ENCODE measurements at places on chromosomes 16 and 17.

DNA sequence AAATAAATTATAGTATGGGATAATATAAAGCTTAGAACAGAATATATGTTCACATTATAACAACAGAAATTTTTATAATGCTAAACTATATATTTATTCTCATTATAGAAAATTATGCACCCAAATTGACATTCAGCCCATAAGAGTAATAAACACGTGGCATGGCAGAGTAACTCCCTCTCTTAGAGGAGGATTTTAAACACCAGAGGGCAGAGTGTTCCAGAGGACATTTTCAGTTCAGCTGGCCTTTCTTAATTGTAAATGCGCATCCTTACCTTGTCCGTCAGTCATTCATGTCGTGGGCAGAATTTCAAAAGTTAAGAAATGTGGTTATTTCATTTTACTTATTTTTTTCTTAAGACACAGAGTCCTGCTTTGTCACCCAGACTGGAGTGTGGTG is 147.1 kb downstream of the TANC2 start:
- DNase-seq, result no peak

GRCh38 chr17:1298606-1299005 is 19.1 kb downstream of the TRARG1 start:
- no peak for DNase-seq

DNA sequence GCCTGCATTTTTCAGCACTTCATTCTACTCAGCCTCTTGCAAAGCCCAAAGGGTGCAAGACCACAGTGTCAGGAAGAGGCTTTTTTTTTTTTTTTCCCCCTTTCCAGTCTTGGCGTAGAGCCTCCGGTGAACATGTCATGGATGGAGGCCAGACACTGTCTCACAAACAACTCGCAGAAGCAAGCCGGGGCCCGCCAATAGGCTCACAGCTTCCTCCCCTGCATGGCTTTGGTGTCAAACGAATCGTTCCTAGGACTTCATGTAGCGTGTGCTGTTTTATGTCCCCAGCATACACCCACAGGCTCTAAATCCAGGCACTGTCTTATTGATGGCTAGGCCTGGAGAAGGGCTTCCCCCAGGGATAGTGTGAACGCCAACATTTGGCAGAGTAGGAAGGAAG is 457.7 kb upstream of the MAF start:
- DNase-seq, result no peak

DNA sequence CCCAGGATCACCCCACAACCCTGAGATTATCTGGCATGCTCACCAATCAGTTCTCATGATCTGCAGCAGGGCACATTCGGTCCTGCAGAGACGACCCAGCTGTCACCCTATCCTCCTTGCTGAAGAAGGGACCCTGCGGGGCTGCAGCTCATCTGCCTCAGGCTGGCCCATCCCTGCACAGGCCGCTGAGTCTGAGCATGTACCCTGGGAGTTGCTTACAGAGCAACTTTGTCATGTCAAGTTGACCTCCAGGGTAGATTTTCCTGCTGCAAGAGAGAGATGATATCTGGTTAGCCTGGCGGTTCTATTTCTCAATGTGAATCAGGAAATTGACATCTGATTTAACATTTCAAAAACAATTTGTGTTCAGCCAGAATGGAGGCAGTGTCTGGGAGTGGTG is 36.0 kb upstream of the ADCY9 start:
- DNase-seq, result no peak

DNA sequence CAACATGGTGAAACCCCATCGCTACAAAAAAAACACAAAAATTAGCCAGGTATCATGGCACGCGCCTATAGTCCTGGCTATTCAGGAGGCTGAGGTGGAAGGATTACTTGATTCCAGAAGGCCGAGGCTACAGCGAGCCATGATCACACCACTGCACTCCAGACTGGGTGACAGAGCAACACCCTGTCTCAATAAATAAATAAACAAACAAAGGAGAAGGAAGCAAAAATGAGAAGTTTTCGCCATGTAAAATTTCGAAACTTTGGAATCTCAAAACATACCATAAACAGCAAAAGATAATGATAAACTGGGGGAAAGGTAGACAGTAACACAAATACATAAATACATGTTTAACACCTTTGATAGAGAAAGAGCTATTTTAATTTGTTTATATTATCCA is 130.9 kb downstream of the ZFHX3 start:
- DNase-seq, result no peak

GRCh38 chr17:2784864-2785263 is 11.4 kb upstream of the RAP1GAP2 start:
- no peak for DNase-seq

DNA sequence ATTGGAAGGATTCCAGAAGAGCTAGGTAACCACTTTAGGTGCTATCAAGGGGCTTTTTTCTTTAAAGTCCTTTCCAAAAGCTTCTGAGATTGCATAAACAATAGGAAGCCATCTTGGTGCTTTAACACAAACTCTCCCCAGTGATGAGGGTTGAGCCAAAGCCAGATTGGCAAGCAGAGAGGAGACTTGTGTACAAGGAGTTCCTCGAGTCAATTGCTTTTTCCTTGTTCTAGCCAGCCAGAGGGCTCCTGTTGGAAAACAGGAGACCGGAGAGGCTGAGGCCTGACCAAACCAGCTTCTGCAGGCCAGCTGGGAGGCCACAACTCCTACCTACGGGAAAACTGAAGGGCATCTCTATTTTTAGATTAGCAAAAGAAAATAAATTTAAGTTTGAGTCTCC is 46.5 kb downstream of the MAPT start:
- DNase-seq, result no peak

GRCh38 chr17:83090444-83091256 is 11.2 kb downstream of the METRNL start:
- DNase-seq, result no peak

GRCh38 chr17:15261258-15261801 is 3.8 kb downstream of the PMP22 start:
- peak; percentile 44 for DNase-seq

GRCh38 chr17:42249681-42250446 is 26.3 kb downstream of the STAT5B start:
- DNase-seq, result no peak

DNA sequence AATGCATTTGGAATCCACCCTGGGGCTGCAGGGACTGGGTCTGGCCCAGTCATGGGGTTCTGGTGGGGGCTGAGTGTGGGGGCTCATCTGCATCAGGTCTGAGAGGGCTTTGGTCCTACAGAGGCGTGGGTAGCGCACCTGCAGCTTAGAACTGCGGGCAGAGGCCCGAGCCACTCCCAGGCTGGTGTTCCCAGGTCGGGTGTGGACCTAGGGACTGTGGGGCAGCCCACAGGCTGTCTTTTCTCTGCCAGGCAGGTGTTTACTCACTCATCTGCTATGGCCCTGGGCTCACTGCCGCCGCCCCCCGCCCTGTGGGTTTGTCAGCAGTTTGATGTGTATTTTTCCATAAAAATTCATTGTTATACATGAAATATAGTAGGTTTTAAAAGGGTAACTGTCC is 27.0 kb upstream of the DOC2B start:
- no peak for DNase-seq

- DNase-seq, result no peak
Measured at GRCh38 chr16:85422196-85422631, 190.9 kb upstream of the GSE1 start.

GRCh38 chr17:61878984-61879612 is 15.8 kb upstream of the BRIP1 start:
- no peak for DNase-seq

DNA sequence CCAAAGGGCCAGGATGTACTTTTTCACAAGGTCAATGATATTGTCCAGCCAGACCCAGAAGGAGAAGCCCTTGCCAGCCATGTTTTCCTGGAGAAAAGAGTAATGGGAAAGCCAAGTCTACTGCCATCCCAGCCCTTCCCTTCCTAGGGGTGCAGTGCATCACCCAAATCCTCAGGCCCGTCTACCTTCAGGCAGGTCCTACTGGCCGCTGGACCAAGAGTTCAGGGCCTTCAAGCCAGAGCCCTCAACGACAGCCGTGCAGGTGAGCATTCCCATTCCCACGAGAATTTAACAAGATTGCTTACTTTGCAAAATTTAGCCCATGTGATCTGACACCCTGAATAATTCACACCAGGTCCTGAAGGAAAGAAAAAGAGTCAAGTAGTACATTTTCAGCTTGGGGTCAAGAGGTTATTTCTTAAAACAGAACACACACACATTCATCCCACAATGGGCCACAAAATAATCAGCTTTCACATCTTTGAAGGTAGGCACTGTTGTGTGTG is 35.0 kb downstream of the STAT5A start:
- DNase-seq, result no peak

DNA sequence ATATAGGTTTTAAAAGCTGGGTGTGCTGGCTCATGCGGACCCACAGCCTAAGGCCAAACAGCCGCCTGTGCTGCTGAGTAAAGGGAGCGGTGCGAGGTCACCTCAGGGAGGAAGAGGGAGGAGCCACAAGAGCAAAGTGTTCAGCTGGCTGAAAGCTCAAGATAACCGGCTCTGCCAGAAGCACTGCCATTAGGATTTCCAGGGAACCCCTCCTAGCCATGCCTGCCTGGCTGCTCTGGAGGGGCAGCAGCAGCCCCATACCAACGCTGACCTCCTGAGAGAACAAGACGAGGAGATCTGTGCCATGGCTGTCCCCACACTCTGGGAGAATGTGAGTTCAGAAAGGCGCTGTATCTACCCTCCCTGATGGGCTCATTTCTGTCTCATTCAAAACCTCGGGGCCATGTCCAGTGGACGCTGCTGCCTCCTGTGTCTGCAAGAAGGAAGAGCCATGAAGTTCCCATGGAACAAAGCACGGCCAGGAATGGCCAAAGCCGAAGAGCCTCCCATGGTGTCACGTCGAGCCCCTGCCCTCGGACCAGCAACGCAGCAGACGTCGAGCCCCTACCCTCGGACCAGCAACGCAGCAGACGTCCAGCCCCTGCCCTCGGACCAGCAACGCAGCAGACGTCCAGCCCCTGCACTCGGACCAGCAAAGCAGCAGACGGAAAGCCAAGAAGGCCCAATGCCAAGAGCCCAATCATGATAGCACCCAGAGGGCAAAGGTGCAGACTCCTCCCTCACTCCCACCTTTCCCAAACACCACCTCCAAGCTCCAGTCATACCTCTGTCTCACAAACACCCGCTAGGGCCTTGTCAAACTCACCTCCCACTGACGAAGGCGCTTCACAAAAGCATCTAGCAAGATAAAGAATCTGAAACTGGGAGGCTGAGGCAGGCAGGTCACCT is 107.0 kb downstream of the ANKRD11 start:
- no peak for DNase-seq

DNA sequence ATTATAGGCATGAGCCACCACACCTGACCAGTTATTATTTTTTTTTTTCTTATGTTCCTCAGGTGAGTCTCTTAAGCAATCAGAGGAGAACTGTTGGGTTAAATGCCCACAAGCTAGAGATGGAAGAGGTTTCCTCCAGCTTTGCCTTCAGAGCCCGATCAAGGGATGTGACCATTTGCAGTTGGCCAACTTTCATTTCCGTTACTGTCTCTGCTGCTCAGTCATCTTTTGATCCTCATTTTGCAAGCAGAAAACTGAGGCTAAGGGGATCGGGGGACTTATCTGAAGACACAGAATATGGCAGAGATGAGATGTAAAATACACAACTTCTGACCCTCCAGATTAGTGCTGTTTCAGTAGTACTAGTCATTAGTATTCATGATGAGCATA is 188.8 kb downstream of the RAB11FIP4 start:
- DNase-seq, result no peak

- DNase-seq, result no peak
Measured at GRCh38 chr17:61144617-61145564, 254.8 kb upstream of the TBX2 start.

- no peak for DNase-seq
Measured at GRCh38 chr16:57822856-57823255, 20.6 kb upstream of the KIFC3 start.

DNA sequence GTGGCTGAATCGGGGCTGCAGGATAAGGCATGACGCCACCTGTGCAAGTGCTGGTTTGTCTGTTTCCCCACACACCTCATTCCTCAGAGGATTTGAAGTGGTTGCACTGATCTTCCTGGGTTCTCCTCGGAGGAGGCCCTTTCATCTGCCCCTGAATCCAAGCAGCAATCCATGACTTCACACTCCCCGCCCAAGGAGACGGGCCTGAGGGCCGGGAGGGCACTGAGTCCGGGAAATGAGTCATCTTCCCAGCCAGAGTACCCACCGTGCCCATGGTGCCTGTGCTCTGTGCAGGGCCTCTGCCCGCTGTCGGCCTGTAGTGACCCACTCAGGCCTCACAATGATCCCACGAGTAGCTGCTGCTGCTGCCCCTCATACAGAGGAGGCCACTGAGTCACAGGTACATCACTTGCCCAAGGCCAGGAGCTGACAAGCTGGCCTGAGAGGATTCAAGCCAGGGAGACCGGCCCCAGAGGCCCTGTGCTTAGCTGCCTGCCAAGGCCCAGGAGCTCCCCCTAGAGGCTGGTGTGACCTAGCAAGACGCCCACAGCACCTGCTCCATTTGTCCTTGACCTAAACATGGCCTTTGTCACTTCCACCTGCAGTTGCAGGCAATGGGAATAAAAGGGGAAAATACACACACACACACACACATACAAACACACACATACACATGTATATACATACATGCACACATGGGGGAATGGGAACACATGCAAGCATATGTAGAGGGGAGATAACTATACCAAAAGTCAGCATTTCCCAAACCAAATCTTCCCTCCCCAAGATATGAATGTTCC is 240.0 kb downstream of the C16orf95 start:
- DNase-seq, result peak; percentile 67

DNA sequence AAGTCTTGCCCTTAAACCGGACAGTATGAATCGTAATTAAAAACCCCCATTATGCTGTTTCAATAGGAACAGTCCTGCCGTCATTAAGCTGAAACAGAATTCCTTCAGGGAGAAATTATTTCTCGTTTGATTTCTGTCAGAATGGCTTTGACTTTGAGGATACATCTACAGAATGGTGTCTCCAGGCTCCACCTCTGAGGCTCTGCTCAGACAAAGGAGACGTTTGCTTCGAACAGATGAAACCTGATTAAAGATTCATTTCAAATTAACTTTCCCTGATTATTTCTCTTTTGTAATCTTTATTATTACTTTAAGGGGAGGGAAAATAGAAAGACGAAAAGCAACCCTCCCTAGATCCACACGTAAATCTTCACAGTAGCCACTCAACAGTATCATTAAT is 106.9 kb downstream of the TMEM114 start:
- no peak for DNase-seq

GRCh38 chr17:4248504-4249277 is 15.1 kb downstream of the ANKFY1 start:
- DNase-seq, result no peak

- peak; percentile 97 for DNase-seq
Measured at GRCh38 chr17:48497103-48497502, 33.7 kb downstream of the HOXB1 start.

- DNase-seq, result no peak
Measured at GRCh38 chr16:5590416-5590815, 492.8 kb upstream of the EEF2KMT start.

DNA sequence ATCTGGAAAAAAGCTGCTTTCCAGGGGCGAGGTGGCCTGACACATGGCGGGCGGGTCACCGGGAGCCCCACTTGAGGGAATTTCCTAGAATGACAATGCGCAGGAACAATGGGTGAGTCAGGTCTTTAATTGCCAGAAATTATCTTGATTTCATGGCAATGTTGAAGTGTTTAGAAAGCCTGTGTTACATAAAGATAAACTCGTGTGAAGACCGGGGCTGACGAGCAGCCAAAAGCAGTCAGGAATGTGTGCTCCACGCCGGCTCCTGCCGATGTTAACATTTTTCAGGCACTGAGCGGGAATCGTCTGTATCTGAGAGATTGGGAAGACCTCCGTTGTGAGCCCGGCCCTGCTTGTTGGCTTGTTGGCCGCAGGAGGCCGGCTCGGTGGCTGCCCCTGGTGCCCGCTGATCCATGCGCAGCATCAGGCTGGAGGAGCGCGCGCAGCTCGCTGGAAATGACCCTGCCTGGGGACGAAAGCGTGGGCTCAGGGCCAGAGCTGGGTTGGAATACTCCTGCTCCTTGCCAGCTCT is 353.1 kb downstream of the FOXL1 start:
- DNase-seq, result no peak

Data from HT1080 (cell line).